Activated naive CD8-positive, alpha-beta T cell treated with anti-CD3 and anti-CD28 coated beads, Interleukin-2, amount 50 U/mL, for 16 hours (primary cell): ENCODE measurements at places on chromosomes 11 and 22.

- no peak for DNase-seq
Observed at GRCh38 chr11:31607914-31608313, 98.3 kb downstream of the ELP4 start.

DNA sequence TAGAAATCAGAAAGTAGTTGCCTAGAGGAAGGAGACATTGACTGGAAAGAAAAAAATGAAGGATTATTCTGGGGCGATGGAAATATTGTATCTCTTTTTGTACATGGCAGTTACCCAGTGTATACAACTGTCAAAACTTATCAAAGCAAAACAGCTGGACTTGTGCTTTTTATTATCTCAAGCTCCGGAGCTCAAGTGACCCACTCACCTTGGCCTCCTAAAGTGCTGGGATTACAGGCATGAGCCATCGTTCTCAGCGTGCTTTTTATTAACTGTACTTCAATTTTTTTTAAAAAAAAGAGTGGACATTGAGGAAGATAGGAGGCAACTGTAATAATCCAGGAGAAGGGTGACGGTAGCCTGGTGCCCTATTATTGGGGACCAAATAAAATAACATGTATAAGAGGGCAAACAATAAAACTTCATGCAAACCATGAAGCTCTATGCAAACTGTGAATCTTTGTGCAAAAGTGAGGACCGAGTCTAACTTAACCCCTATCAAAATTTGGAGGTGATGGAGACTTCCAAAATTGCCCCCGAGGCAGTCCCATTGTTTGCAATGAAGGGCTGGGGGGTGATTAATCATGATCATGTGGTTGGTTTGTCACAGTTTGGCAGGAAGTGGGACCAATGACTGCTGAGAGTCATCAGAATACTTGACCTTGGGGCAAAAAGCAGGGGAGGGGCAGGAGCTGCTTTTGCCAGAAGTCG is 23.5 kb downstream of the FZD4 start:
- DNase-seq, result no peak

- DNase-seq, result no peak
Observed at GRCh38 chr22:27545085-27545484, 256.5 kb downstream of the MN1 start.

- no peak for DNase-seq
Observed at GRCh38 chr11:87780068-87780413, 395.2 kb downstream of the RAB38 start.

GRCh38 chr11:70882716-70883085 is 369.7 kb downstream of the SHANK2 start:
- DNase-seq, result no peak

DNA sequence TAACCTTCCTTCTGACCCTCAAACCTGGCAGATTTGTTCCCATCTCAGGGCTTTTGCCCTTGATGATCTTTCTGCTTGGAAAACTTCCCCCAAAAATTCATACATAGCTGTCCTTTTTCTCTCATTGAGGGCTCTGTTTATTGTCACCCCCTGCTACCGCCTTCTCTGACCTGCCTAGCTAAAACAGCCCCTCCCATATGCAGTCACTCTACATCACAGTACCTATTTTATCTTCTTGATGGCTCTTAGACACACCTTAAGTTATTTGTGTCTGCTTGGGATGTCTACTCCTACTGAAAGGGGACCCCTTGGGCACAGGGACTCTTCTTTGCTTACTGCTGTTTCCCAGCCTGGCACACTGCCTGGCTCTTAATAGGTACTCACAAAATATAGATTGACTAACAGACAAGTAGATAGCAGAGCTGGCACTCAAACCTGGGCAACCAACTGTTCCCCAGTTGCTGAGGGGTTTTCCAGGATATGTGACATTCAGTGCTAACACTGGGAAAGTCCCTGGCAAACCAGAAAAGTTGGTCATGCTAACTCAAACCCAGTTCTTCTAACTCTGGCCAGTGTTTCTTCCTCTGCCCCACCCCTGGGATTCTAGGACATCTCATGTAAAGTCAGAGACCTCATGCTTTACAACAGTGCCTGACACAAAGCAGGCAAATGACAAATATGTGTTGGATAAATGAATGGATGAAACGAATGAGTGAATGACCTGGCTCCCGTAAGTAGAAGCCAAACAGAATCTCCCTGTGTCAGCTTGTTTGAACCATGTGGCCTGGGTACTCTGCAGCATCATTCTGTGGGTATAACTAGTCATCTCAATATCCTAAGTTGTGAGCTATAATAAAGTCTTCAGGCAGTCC is 19.8 kb upstream of the FJX1 start:
- no peak for DNase-seq

DNA sequence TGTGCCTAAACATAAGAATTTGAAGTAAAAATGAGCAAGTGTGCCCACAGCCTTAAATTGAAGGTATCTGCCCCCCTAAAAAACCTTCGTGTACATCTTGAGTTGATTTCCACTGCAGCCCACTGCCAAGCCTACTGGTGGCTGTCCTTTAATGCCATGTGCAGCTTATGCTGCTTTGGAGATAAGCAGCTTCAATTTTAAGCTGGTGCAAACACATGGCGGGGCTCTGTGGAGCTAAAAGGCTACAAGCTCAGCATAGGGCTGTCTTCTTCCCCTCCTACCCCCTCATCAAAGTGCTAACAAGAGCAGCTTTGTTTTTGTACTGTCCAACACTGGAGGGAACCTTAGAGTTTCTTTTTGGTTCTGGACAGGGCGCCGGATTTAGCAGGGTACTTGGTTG is 128.5 kb upstream of the LMO1 start:
- no peak for DNase-seq

DNA sequence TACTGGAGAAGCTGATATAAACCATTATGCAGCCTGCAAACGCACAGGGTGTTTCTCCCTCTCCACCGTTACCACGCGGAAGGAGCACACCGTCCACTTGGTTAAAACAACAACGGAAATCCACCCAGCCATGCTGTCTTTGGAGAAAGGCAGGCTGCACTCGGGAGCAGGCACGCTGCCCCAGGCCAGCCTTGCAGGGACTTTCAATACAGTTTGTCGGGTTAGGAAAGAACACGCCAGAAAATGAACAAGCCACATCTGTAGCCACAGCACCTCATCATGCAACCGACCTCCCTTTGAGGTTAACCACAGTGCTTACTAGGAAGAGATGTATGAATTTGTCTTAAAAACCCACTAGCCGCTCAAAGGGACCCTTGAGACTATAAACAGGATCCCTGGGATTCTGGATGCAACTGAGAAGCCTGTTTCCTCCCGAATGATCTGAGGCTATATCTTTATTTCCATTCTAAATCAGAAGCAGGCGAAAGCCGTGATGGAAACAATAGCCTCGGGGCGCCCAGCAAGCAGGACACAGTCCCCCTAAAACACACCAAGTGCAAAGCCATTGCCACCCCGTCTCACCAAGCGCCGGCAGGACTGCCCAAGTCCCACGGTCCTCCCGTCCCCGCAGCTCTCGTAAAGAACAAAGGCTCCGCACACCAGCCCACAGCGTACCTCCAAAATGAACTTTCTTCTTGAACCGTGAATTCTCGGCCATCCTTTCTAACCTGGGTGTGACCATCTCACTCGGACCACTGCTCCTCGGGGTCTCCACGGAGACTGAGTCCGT is 318.9 kb downstream of the CTTN start:
- no peak for DNase-seq

GRCh38 chr11:2930704-2931419 is 1.6 kb upstream of the PHLDA2 start:
- DNase-seq, result no peak

DNA sequence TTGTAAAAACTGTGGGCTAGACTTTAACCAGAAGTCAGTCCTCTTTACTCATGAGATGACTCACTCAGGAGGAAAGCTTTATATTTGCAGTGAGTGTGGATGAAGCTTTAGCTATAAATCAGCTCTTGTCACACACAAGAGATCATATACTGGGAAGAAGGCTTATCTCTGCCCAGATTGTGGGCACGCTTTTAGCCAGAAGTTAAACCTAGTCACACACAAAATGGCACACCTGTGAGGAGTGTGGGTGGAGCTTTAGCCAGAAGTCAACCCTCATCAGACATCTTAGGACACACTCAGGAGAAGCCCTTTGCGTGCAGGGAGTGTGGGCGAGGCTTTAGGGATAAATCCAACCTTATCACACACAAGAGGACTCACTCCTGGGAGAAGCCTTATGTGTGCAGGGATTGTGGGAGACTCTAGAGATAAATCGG is 706.9 kb upstream of the LUZP2 start:
- no peak for DNase-seq

DNA sequence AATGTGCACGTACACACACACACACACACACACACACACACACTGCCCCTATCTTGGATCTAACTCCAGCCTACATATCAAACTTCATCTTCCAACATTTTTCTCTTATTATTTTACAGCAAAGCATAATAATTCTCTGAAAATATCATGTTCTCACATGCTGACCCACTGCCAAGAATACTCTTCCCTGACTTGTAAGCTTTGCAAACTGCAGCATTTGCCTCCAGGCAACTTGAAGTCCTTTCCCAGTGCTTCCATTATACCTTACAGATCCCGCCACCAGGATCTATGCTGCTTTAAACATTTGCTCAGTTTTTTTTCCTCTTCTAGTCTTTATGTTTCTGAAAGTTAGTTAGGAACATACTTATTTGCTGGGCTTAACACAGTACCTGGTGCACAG is 483.3 kb upstream of the ARHGAP42 start:
- no peak for DNase-seq

- no peak for DNase-seq
Observed at GRCh38 chr22:40179526-40179925, 1.8 kb downstream of the TNRC6B start.

GRCh38 chr11:91220476-91221202 is 997.8 kb upstream of the CHORDC1 start:
- DNase-seq, result no peak

- DNase-seq, result no peak
Observed at GRCh38 chr11:21069909-21070308, 400.5 kb downstream of the NELL1 start.

- no peak for DNase-seq
Observed at GRCh38 chr11:34464591-34465051, 25.9 kb downstream of the CAT start.

DNA sequence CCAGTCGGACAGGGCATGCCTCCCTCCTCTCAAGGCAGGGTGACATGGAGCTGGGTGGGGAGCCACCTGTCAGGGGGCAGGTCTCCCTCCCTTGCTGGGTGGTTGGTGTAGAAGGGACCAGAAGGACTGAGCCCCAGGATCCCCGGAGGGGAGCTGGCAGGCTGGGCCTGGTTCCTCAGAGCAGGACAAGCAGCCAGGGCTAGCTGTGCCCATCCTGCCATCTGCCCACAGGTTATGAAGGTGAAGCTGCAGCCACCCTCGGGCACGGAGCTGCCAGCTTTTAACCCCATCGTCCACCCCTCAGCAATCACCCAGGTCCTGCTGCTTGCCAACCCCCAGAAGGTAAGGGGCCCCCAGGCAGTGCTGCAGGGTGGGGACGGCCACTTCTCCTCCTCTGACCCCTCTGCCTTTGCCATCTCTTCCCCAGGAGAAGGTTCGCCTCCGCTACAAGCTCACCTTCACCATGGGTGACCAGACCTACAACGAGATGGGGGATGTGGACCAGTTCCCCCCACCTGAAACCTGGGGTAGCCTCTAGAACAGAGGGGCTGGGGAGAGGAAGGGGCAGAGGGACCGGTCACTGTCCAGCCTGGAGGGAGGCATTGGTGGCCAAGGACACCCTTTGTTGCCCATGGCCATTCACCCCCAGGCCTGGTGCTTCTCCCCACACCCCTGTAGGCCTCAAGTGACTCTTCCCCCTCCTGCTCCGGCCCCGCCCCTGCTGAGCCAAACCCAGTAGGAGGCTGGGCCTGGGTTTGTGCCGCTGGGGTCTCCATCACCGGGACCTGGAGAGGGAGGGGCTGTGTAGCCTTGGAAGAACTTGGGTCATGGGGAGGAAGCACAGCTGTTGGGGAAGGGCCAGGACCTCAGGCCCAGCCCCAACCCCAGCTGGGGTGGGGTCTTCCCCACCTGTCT is 7.0 kb upstream of the SH3BP1 start:
- no peak for DNase-seq

- DNase-seq, result no peak
Observed at GRCh38 chr11:95972060-95972459, 48.2 kb upstream of the MTMR2 start.

DNA sequence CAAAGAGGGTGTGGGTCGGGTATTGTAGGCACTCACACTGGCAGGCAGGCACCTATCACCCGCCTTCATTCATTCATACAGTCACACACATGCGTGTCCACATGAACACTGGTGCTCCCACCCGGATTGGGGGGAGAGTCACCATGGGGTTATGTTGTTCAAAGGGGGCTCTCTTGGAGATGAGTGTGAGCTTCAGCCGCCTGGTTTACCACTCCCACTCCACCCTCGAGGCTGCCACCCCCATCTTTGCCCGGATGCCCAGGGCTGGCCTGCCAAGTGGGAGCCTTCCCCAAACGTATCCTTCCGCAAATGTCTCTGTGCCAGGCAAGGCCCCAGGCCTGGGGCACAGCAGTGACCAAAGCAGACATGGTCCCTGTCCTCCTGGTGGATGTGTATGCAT is 22.6 kb downstream of the MRGPRD start:
- no peak for DNase-seq

DNA sequence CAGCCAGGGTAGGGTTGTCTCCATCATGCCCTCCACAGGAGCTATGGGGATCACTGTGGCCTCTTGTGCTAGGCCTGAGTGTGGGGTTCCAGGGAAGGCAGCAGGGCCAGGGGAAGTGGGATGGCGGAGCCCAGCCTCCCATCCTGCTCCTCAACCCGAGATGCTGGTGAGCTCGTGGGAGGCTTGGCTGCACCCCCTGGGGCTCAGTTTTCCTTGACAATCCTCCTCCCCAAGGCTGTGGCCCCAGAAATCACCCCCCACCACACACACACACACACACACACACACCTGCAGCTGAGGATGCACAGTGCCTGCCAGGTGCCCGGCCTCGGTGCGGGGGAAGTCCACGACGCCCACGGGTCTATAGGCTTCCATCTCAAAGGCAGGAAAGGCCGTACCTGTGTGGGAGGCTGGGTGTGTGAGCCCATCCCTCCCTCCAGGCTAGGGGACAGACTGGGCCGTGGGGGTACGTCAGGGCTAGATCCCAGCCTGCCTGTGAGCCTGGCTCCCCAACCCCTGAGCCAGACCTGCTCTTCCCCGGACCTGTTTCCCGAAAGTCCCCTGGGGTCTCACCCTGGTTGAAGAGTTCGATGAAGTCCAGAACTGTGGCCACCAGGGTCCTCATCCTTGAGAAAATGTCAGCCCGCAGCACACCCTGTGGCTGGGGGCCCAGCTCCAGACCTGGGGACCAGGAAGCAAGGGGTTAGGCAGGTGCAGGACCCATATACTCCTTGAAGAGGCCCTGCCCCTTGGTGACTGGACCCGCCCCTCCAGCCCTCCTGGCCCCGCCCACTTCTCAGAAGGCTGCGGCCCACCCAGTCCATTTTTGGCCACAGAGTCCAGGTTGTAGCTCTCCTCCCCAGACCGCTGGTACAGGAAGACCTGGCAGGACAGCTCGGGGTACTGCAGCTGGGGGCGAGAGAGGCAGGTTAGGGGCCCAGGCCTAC is 5.2 kb upstream of the TBX10 start:
- no peak for DNase-seq

GRCh38 chr11:31110830-31111229 is 258.7 kb downstream of the DCDC1 start:
- no peak for DNase-seq
